Left renal pelvis (tissue), 4 donors: ENCODE measurements at places on chromosomes 2 and 18.

GRCh38 chr2:9592699-9593098 lies 37.1 kb upstream of the ADAM17 start:
- no peak for DNase-seq

DNA sequence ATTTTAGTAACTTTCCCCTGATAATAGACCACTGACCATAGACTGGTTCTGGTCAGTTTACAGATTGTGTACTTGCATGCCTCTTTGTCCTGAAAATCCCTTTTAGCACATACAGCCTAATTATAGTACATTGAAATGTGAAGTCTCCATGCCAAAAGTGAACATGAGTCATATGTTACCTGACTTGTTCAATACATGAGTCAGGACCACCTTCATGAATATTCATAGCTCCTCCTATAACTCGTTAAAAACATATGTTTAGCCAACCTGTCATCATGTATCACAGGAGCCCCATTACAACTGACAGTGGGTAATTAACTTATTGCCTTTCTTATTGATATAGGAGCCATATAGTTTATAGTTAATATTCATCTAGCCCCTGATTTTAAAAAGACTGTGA lies 78.6 kb downstream of the SH3YL1 start:
- DNase-seq = no peak

- DNase-seq = no peak
Measured at GRCh38 chr2:134491771-134492441, 226.9 kb downstream of the TMEM163 start.

DNA sequence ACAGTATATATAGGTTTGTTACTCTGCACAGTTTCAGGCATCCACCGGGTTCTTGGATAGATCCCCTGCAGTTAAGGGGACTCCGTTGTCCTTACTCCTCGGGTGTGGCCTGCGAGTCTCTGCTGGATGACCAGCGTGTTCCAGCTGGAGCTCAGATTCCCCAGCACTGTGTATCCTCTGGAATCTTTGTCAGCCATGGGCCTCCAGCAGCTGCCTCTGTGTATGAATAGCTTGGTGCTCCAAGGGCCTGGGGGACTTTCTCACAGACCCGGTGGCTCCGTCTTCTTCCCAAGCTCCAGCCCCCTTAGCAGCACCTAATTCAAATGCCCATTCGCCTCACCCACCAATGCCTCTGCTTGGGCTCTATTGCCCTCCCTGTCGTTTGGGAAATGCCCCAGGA lies 6.3 kb downstream of the ANO7 start:
- no peak for DNase-seq

GRCh38 chr2:31075431-31075830 lies 62.8 kb downstream of the GALNT14 start:
- no peak for DNase-seq

GRCh38 chr2:237464757-237465391 lies 22.2 kb upstream of the MLPH start:
- DNase-seq = no peak

- DNase-seq = no peak
Measured at GRCh38 chr2:150903055-150903454, 358.6 kb downstream of the RBM43 start.

- DNase-seq = no peak
Measured at GRCh38 chr2:219520079-219520478, 5.8 kb downstream of the ASIC4 start.

DNA sequence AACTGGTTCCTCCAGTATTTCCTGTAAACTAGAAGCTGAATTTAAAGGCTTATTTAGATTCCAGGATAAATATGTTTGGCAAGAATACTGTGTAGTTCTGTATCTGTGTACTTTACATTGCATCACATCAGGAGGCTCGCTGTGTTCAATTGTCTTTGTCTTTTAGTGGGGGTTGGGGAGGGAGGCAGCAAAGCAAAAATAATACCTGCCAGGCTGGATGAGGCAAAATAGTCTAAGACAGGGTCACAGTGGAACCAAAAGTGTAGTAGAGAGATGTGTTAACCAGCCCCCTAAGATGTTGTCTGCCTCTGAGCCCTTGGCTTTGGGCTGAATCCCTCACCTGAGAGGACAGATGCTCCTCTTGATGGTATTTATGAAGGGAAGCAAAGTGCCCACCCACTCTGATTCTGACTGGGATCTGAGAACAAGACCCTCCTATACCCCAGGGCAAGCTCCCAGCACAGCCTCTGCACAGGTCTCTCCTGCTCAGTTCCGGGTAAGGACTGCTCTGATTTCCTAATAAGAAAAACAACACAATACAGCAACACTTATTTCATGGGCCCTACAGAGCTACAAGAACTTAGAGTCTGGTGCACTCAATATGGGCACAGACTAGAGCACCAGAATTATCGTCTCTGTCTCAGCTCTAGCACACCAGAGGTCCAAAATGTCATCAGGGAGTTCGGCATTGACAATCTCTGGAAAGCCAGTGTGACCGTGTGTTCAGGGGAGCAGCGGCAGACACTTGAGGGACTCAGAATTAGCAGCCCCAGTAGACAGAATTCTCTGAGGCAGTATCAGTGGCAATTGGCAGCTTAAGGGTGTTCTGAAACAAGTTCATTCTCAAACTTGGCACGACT lies 7.2 kb upstream of the AFTPH start:
- DNase-seq = no peak

GRCh38 chr2:182642328-182642727 lies 73.7 kb upstream of the DNAJC10 start:
- DNase-seq = no peak

GRCh38 chr2:128563348-128563687 lies 244.7 kb upstream of the HS6ST1 start:
- DNase-seq = no peak

- no peak for DNase-seq
Measured at GRCh38 chr18:74310411-74310810, 5.2 kb upstream of the C18orf63 start.

DNA sequence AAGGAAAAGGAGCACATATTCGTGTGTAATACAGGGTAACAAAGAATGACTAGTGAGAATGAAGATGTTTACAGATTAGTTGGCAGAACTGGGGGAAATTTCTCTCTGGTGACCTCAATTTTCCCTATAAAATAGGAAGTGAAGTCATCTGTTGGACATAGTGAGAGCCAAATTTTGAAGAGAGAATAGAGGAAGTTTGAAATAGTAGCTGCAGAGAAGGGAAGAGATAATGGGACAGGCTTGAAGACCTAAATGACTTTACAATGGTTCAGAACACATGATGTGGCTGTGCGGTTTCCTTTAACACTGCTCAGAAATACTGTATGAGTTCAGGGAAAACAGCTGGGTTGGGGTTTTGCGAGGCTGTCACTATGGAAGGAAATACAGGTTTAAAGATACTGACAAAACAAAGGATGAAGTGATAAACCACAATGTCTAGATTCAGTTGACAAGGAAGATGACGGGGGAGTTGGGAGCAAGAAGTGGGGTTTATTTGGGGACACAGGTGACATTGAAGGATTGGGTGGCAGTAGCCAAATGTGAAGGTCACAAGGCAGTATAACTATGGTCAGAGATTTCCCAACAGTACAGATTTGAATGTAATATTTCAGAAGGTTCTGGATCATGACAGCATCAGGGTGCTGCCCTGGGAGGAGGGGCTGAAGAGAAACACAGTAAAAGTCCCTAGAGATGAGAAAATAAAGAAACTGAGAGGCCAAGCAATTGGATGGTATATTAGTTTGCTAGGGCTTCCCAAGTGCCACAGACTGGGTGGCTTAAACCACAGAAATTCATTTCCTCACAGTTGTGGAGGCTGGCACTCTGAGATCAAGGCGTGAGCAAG lies 82.6 kb upstream of the TANK start:
- DNase-seq = no peak

DNA sequence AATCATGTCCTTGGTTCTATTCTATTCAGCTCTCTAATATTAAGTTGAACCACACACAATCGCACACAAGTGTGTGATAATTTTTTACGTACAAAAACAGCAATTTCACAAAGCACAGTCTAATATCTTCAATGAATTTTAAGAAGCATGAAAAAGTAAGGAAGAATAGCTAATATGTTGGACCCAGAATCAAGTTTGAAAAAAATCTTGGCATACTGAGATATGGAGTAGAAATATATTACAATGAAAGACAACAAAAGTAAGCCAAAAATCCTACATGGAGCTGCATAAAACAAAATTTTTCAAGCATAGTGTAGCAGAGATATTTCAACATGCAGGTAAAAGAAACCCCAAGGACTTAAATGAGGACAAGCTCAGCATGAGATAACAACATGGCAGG lies 219.1 kb upstream of the RND3 start:
- no peak for DNase-seq

GRCh38 chr2:15074319-15074718 lies 441.8 kb downstream of the LRATD1 start:
- no peak for DNase-seq

DNA sequence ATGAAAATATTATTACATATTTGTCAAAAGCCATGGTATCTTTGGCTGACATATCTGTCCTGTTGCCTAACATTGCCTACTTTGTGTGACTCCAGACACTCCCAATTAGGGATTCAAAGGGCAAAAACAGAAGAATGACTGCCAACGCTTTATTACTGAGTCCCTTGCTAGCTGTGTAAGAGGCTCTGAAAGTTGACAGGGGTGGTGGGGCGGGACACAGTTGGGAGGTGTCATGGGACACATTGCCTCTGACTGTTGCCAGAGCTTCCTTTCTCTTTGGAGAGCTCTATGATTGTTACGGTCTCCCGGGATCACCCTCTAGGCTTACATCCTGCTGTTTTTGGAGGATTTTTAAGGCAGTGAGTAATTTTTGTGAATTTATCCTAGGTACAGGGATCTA lies 249.6 kb upstream of the ACVR2A start:
- DNase-seq = no peak

GRCh38 chr2:108403494-108403893 lies 25.7 kb downstream of the SULT1C4 start:
- DNase-seq = no peak

DNA sequence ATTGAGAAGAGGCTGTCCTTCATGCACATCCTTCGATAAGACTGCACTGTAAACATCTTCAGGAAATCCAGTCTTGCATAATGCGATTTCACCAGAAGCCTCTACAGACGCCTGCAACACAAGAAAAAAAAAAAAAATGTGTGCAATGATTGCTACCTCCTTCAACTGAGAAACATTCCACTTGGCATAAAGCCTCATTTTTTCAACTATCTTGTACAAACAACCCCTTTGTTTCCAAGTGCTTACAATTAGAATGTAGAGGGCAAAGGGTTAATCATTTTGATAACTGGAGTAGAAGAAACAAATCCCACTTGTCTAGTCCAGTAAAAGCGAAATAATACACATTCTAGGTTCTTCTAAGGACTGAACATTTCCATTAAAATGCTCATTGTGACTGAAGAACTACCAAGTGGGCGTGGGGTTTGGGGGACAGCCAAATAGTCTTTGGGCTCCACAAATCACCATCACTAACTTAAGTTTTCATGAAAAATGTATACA lies 29.2 kb downstream of the CDH2 start:
- DNase-seq = no peak

GRCh38 chr2:162090109-162090508 lies 16.1 kb upstream of the DPP4 start:
- no peak for DNase-seq

DNA sequence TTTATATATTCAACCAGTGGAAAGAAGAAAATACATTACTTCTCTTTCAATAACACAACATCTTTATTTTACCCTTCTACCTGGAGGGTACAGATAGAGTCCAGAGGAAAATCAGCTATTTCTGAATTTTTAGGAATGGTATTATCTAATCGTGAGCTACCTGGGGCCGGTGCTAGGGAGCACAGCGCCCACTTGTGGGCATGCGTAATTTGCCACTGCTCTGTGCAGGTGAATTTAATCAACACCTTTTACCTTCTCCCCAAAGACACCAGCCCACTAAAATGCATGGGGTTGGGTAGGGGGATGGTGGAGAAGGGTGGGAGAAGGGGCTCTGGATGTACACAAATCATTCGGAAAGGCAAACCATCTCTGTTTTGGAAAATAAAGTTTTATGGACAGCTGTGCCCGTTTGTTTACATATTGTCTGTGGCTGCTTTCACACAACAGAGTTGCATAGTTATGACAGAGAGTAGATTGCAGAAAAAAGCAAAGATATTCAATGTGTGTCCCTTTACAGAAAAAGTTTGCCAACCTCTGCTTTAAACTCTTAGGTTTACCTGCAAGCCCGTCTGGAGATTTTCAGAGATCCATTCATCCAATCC lies 51.5 kb upstream of the DCC start:
- no peak for DNase-seq

- no peak for DNase-seq
Measured at GRCh38 chr2:164722616-164723338, 101.5 kb upstream of the GRB14 start.

- no peak for DNase-seq
Measured at GRCh38 chr2:109655287-109655686, 41.1 kb downstream of the SOWAHC start.

- DNase-seq = no peak
Measured at GRCh38 chr2:8514796-8515758, 166.8 kb upstream of the ID2 start.

DNA sequence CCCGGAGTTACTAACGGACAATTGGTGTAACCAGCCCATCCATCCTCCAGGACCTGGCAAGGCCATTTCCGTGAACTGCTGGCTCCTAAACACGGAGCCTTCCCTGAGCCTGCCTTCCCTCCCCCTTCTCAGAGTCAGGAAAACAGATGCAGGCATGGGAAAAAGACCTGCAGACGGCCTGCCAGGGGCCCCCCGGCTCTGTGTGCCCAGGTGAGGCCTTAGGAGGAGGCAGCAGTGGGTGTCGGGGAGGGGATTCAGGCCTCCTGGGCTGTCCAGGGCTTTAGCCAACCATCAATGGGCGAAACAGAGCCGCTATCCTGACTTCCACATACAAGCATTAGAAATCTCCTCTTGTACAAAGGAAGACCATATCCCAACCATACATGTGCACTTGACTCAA lies 68.3 kb upstream of the BOD1L2 start:
- DNase-seq = no peak

GRCh38 chr18:8253944-8254343 lies 355.3 kb upstream of the RAB12 start:
- DNase-seq = no peak

- DNase-seq = no peak
Measured at GRCh38 chr2:46171996-46172546, 125.1 kb upstream of the EPAS1 start.

DNA sequence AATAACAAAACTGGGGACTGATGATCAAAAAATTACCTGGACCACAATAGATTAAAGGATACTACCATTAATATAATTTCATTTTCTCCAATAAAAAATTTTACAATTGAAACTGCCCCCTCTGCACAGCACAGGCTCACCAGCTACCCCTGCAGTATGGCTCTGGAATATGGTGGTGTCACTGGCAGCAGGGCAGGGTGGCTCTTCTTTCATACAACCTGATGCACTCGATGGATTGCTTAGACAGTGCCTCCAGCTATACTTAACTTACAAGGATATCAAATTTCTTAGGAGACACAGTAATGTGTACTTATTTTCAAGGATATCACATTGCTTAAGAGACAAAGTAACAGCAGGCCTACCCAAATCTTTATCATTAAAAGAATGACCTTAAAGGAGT lies 124.0 kb downstream of the PRELID3A start:
- DNase-seq = no peak

DNA sequence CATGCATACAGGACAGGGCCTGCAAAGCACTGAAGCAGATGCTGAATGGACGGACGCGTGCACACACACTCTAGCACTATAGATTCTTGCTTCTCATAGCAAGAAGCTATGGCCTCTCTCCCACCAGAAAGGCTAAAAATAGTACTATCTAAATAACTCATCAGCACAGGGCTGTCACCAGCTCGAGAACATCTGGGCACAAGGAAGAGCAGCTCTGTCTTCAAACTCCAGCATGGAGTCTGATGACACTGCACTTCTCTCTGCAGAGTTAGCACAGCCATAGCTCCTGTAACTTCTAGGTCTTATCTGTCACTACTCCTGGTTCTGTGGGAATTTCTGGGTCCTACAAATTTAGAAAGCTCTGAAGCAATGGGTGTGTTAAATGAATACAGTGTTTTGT lies 123.5 kb downstream of the MYO5B start:
- no peak for DNase-seq
